ENCODE measurements at places on chromosomes 16 and 17. TPM values are rescaled to one million over a fixed set of nuclear protein-coding genes. Genes with fewer than 3 reads are reported as not detected.
A peak's percentile ranks its signal among the peaks of the same experiment; 100 is the strongest.

Gene LRRC45
- total RNA-seq = 8.7 TPM

Gene IL17C
- total RNA-seq = not detected

Gene CCDC154
- total RNA-seq = 0.37 TPM

GRCh38 chr16:69186642-69187445, at the start of gene SNTB2:
Gene SNTB2 (plus strand): TSS chr16:69187164. CDS start chr16:69187167, 3 bp downstream.
- peak; percentile 72 for DNase-seq

GRCh38 chr17:67518876-67519275, 141.8 kb downstream of the PITPNC1 start:
- no peak for DNase-seq

- DNase-seq = no peak
Observed at GRCh38 chr16:86087896-86088230, 188.9 kb downstream of the IRF8 start.

- DNase-seq = no peak
Observed at GRCh38 chr17:80229011-80229410, 8.8 kb downstream of the SLC26A11 start.

DNA sequence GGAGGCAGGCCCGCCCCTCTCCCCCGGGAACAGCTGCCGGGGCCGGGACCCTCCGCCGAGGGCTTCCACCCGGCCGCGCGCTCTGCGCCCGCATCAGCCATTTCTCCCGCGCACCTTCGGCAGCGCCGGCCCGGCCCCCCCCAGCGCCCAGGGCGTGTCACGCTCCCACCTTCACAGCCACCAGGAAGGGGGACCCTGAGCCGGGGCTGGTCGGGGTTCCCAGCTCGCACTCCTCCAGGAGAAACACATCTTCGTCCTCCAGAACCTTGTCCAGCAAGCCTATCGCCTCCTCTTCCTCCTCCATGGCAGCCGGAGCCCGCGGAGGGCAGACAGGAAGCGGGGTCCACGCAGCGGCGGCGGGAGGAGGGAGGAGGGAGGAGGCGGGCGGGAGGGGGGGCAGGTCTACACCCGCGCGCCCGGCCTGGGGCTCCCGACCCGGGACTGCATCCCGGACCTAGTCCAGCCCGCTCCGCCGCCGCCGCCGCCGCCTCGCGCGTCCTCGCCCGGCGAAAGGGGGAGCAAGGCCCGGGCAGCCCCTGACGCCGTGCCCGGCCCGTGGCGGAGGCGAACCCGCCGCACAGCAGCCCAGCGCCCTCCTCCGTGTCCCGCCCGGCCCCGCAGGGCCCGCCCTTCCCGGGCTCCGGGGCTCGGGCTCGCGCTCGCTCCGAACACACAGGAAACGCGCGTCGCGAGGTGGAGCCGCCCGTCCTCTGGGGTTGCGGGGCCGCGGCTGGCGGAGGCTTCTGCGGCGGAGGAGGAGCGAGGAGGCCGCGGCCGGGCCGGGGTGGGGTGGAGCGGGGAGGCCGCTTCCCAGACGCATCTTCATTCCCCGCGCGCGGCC, 70.8 kb downstream of the ABR start:
- DNase-seq = no peak

DNA sequence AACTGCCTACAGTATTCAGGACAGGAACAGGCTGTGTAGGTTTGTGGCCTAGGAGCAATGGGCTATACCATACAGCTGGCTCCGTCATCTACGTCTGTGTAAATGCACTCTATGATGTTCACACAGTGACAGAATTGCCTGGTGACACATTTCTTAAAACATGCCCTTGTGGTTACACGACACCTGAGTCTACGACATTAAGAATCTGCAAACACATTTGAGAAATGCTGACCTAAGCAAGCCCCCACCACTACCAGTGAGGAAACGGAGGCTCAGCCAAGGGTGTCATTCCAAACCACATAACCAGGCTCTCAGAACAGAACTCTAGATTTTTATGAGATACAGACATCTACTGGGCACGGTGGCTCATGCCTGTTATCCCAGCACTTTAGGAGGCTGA, 23.5 kb downstream of the USP36 start:
- DNase-seq = no peak

- DNase-seq = no peak
Observed at GRCh38 chr17:17254036-17254435, 17.1 kb upstream of the FLCN start.

DNA sequence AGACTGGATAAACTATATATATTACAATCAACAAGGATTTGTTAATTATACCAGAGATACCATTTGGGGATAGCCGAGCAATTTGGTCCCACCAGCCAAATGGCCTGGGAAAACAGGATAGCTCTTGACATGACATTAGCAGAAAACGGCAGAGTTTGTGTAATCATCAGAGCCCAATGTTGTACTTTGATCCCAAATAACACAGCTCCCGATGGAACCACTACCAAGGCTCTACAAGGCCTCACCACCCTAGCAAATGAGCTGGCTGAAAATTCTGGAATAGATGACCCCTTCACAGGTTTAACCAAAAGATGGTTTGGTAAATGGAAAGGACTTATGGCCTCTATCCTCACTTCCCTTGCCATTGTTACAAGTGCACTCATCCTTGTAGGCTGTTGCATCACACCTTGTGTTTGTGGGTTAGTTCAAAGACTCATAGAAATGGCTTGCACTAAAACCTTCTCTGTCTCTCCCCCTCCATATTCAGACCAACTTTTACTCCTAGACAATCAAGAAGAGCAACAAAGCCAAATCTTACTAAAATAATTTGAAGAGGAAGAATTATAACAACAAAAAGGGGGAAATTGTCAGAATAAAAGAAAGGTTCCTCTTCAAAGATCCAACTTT, 9.5 kb downstream of the TXNL4B start:
- no peak for DNase-seq

GRCh38 chr16:49843758-49844157, 12.2 kb downstream of the ZNF423 start:
- no peak for DNase-seq

DNA sequence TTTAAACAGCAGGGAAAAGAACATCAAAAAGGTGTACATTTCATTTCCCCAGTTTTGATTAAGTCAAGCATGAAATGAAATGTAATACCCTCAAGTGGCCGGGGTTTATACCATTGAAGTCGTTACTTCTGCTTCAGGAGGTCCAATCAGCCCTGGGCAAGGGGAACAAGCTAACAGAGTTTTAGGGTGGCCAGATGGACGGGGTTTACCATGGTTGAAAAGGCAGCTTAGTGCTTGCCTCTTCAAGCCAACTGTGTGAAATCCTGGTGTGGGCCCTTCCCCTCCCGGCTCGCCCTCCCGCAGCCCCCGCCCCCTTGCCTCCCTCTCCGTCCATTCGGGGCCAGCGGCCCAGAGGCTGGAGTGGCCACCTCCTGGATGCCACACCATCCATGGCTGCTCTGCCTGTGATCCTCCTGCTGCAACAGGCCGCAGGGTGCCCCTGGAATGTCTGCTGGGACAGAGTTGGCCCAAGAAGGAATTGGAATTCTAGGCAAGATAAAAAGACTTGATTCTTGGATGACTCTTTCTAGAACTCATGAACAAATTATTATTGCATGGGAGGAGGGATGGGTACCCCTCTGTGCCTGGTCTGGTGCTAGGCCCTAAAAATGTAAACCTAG, 296.2 kb upstream of the IRX3 start:
- DNase-seq = no peak

GRCh38 chr16:1959269-1960039, at the start of gene NDUFB10:
Gene NDUFB10 (plus strand): TSS chr16:1959538. CDS start chr16:1959625, 87 bp downstream.
- DNase-seq = no peak

DNA sequence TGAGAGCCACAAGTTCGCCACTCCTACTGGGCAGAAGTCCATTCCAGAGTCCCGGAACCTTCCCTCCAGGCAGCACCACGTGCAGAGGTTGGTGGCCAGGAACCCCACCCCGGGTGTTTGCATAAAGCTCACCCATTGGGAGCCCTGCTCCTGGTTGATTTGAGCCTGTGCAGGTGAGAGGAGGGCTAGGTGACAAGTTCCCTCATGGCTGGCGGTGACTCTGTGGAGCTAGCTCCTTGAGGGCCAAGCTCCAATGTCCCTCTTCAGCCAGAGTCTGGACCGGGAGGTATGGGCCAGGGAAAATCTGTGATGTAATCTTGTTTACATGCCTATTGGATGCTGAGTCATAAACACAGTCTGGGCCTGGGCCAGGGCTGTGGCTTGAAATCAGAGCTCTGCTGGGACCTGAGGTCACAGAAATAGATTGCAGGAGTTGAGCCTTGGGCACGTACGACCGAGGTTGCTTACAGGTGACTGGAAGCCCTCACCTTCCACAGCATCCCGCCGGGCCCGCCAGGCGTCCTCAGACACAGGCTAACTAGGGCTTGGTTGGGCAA, 118.9 kb downstream of the AATF start:
- no peak for DNase-seq

- DNase-seq = no peak
Observed at GRCh38 chr16:47734987-47735594, 274.0 kb downstream of the PHKB start.
